Type B pancreatic cell (in vitro differentiated cells): ENCODE measurements at places on chromosomes 7 and 10. TPM values are rescaled to one million over a fixed set of nuclear protein-coding genes. Genes with fewer than 3 reads are reported as not detected.

Gene PLPP4
- total RNA-seq: 1.3 and 4.4 TPM in 2 replicates

Gene NKX1-2
- total RNA-seq: 0.29 and 0.48 TPM in 2 replicates

Gene FAM25C
- total RNA-seq: not detected in 2 replicates

Gene WIPF3
- 1.7 TPM in 2 replicates for total RNA-seq

Gene EN2
- total RNA-seq: 0.07 and 0.94 TPM in 2 replicates

Gene EBLN1
- total RNA-seq: not detected in 2 replicates

Gene ELAPOR2
- 29.5 and 39.8 TPM in 2 replicates for total RNA-seq

Gene SPDYE9
- not detected in 2 replicates for total RNA-seq

Gene PROSER2
- total RNA-seq: 6.7 and 12.6 TPM in 2 replicates

Gene PKD2L1
- total RNA-seq: 0.26 TPM in 1 of 2 replicates, not detected in the other

Gene CHAT
- 0.34 and 0.62 TPM in 2 replicates for total RNA-seq

DNA sequence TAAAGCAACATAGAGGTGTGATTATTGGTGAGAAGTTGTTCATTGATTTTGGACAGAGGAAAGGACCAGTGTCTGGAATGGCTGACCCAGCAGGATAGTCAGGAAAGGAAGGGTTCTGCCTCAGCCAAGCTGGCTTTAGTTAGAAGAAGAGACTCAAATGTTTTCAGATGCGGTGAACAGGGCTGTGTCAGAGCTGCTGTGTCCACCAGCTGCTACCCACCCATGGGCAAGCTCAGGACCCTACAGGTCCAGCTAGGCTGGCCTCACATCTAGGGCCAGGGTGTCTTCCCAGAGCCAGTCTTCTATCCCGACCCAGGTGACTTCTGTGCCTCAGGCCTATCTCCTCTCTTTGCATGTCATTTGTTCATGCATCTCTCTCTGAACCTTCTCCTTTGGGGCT is 37.3 kb upstream of the CXCL12 start:
- no peak overlapping the region for H3K27ac ChIP-seq
- no peak overlapping the region for H3K4me3 ChIP-seq

DNA sequence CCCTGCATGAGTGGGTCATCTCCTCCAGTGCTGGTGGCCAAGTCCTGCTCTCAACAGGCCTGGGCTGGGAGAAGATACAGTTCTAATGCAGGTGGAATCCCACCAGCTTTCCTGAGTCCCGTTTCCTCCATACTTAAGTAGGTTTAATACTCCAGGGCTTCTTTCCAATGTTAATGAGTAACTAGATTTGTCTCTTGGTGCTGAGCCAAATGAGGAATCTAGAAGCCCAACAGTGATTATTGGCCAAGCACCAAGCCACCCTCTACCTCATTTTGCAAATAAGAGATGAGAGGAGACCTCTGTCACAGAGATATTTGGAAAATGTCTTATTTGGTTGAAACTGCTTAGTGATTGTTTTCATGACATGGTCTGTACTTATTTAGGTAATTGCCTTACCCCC is 37.1 kb downstream of the STARD3NL start:
- peak overlapping the region; percentile 38 for H3K27ac ChIP-seq
- H3K4me1 ChIP-seq: peaks cover 8% of the 10 kb centered on the region
- no peaks in the 10 kb centered on the region for H3K27me3 ChIP-seq
- H3K36me3 ChIP-seq: peaks cover 32% of the 10 kb centered on the region

GRCh38 chr10:89466599-89467035 is 52.2 kb downstream of the IFIT5 start:
- no peak overlapping the region for H3K4me3 ChIP-seq
- H3K27ac ChIP-seq: peak overlapping the region; percentile 70
- no peaks in the 10 kb centered on the region for H3K27me3 ChIP-seq
- no peaks in the 10 kb centered on the region for H3K36me3 ChIP-seq

DNA sequence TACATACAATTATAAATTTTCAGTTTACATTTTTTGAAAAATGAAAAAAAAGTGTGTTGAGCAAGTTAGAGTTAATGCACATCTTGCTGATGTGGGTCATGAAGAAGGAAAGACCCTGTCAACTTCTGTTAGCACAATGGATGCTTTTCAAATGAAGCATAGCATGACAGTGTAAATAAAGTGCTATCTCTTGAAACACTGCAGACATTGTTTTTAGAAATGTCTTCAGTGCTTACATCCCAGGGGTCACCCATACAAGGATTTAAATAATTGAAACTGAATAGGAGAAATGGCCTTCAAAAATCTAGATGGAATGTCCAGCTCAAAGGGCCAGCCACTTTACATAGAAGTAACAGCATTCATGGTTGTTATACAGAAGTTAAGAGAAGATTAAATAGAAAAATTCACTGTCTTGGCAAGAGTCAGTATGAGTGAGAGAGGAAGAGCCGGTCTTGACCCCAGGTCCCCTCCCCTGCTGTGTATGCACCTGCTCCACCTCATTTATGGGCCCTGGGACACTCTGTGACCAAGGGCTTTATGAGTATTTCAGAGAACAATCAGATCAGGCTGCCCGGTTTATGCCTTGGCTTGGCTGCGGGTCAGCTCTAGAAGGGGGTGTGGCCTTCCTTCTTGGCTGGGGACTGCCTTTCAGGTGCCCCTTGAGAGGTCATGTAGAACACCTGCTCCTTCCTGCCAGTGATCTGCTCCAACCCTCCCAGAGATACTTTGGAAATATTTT is 237.7 kb upstream of the TMEM72 start:
- H3K4me3 ChIP-seq: no peak overlapping the region
- no peaks in the 10 kb centered on the region for H3K4me1 ChIP-seq
- no peaks in the 10 kb centered on the region for H3K36me3 ChIP-seq
- DNase-seq: no peak
- H3K27ac ChIP-seq: no peak overlapping the region
- peaks cover 2% of the 10 kb centered on the region for H3K27me3 ChIP-seq

- H3K4me1 ChIP-seq: peaks cover 5% of the 10 kb centered on the region
- no peaks in the 10 kb centered on the region for H3K27me3 ChIP-seq
- H3K4me3 ChIP-seq: no peak overlapping the region
- DNase-seq: no peak
- no peak overlapping the region for H3K27ac ChIP-seq
These were observed 130.4 kb upstream of the STEAP4 start for GRCh38 chr7:88437132-88437531.

- no peak overlapping the region for H3K27ac ChIP-seq
- no peak overlapping the region for H3K4me3 ChIP-seq
- no peaks in the 10 kb centered on the region for H3K36me3 ChIP-seq
- DNase-seq: no peak
These were observed 12.9 kb upstream of the SNX10 start for GRCh38 chr7:26278770-26279169.

DNA sequence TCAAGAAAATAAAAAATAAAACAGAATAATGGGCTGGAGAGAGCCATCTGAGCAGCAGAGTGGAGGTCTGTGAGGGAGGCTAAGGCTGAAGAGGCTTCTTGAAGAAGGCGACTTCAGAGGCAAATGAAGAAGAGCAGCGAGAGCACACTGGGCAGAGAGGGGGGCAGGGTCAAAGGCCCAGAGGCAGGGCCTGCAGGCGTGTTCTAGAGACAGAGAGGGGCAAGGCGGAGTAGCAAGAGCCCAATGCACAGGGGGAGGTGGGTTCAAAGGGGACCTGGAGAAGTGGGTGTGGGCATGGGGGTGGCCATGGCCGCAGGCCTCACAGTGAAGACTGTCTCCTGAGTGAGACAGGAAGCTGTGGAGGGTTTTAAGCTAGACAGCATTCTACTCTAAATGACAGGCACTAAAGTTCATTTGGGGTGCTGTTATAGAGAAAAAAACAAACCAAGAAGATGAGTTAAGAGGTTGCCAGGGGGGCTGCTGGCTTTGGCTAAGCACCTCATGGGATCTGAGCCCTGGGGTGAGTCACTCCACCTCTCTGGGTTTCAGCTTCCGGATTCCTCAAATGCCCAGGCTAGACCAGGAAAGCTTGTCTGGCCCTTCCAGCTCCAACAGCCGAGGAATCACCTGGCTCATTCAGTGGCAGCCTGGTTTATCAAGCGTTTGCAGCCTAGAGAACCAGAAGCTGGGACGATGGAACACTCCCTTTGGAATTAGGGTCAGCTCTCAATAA is 81.7 kb downstream of the DLG5 start:
- peaks cover 23% of the 10 kb centered on the region for H3K36me3 ChIP-seq
- H3K27me3 ChIP-seq: no peaks in the 10 kb centered on the region
- DNase-seq: no peak

GRCh38 chr10:119680050-119680449 is 28.9 kb downstream of the BAG3 start:
- H3K4me3 ChIP-seq: no peak overlapping the region
- DNase-seq: no peak
- H3K36me3 ChIP-seq: peaks cover 9% of the 10 kb centered on the region
- H3K27ac ChIP-seq: no peak overlapping the region
- H3K27me3 ChIP-seq: no peaks in the 10 kb centered on the region
- H3K4me1 ChIP-seq: no peaks in the 10 kb centered on the region

GRCh38 chr7:120480472-120480871 is 207.5 kb downstream of the KCND2 start:
- no peak overlapping the region for H3K27ac ChIP-seq
- peaks cover 7% of the 10 kb centered on the region for H3K27me3 ChIP-seq
- no peak overlapping the region for H3K4me3 ChIP-seq
- no peaks in the 10 kb centered on the region for H3K36me3 ChIP-seq

DNA sequence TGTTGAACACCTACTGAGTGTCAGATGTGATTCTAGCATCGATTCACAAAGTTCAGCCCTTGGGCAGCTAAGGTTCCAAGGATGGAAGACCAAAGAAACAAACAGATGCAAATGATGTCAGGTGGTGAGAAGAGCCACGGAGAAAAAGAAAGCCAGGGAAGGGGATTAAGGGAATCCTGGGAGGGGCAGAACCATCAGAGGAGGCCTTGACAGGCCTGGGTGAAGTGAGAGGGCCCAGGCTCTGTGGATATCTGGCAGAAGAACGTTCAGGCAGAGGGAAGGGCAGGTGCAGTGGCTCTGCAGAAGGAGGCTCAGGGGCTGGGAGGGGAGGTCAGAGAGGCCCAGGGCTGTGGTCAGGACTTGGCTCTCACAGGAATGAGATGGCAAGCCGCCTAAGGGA is 90.4 kb downstream of the C10orf105 start:
- no peaks in the 10 kb centered on the region for H3K36me3 ChIP-seq
- H3K27ac ChIP-seq: no peak overlapping the region
- no peak for DNase-seq
- H3K4me3 ChIP-seq: no peak overlapping the region
- H3K4me1 ChIP-seq: peaks cover 32% of the 10 kb centered on the region

GRCh38 chr10:76022366-76022765 is 590.9 kb downstream of the LRMDA start:
- DNase-seq: no peak
- H3K27ac ChIP-seq: no peak overlapping the region
- peaks cover 23% of the 10 kb centered on the region for H3K4me1 ChIP-seq
- H3K4me3 ChIP-seq: no peak overlapping the region
- H3K36me3 ChIP-seq: no peaks in the 10 kb centered on the region

GRCh38 chr10:15361131-15361530 is 10.0 kb downstream of the FAM171A1 start:
- no peaks in the 10 kb centered on the region for H3K27me3 ChIP-seq
- H3K4me1 ChIP-seq: peaks cover 4% of the 10 kb centered on the region
- H3K4me3 ChIP-seq: no peak overlapping the region
- no peak overlapping the region for H3K27ac ChIP-seq
- DNase-seq: no peak

- H3K4me3 ChIP-seq: peak overlapping the region; percentile 92
- peak overlapping the region; percentile 84 for H3K27ac ChIP-seq
- H3K4me1 ChIP-seq: peaks cover 22% of the 10 kb centered on the region
- no peaks in the 10 kb centered on the region for H3K36me3 ChIP-seq
- H3K27me3 ChIP-seq: no peaks in the 10 kb centered on the region
- DNase-seq: no peak
These were observed 1.1 kb downstream of the ZSWIM8 start for GRCh38 chr10:73786512-73786885.

GRCh38 chr7:66099551-66100407 is 14.9 kb upstream of the CRCP start:
- H3K27me3 ChIP-seq: no peaks in the 10 kb centered on the region
- H3K4me1 ChIP-seq: peaks cover 9% of the 10 kb centered on the region
- no peak for DNase-seq
- no peaks in the 10 kb centered on the region for H3K36me3 ChIP-seq
- H3K4me3 ChIP-seq: peak overlapping the region; percentile 89

DNA sequence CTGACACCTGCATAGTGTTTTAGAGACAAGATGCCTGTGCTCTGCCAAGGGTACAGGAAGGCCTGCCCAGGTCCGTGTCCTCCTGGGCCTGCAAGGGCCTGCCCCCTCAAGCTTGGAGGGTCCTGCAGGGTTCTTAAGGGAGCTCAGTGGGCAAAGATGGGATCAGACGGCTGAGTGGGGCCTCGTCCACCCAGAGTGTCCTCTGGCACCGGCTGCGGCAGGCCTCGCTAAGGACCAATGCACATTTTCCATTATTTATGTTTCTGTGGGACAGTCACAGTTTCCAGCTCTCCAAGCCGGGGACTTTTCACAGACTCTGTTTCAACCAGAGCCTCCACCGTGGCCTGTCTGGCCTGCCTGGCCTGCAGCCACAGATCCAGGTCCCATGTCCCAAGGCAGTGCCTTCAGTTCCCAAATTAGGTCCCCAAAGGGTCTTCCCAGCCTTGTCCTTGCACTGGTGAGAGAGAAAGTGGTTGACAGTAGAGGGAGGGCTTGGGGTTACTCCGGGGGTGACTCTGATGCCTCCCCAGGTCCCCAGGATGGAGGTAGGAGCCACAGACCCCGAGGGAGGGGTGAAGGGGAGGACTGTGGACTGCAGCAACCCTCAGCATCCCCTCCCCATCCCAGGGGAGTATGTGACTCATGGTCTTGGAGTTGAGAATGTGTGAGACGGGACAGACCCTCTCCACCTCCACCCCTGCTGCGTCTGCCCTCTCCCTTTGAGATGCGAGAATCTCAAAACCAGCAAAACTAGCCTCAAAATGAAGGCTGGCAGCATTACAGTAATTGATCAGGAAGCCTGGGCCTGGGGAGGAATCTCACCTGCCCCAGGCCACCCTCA is 14.8 kb downstream of the MYL10 start:
- H3K4me1 ChIP-seq: peaks cover 11% of the 10 kb centered on the region
- H3K27me3 ChIP-seq: peaks cover 13% of the 10 kb centered on the region
- H3K4me3 ChIP-seq: no peak overlapping the region
- no peak overlapping the region for H3K27ac ChIP-seq

GRCh38 chr10:74000892-74001669 is 3.2 kb downstream of the VCL start:
- no peak for DNase-seq
- peak overlapping the region; percentile 77 for H3K27ac ChIP-seq
- H3K4me3 ChIP-seq: peak overlapping the region; percentile 72
- peaks cover 20% of the 10 kb centered on the region for H3K36me3 ChIP-seq
- H3K4me1 ChIP-seq: peaks cover 27% of the 10 kb centered on the region
- peaks cover 3% of the 10 kb centered on the region for H3K27me3 ChIP-seq

DNA sequence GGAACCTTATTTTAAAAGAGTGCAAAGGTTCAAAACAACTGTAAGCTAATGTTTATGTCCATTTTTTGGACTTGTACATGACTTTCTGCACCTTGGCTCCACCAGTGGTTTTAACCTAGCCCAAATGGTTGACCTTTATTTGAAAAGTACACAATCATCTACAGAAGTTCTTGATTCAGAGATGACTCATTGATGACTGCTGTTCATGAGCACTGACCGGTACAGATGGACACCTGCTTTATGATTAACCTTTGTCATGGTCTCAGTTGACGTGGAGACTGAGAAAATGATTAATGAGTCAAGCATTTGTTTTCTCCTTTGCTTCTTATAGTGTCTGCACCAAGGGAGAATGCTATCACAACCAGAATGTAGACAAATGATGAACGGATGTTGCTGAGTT is 55.7 kb upstream of the PTER start:
- no peaks in the 10 kb centered on the region for H3K4me1 ChIP-seq
- no peaks in the 10 kb centered on the region for H3K36me3 ChIP-seq
- H3K27ac ChIP-seq: no peak overlapping the region
- no peak for DNase-seq
